ENCODE measurements at places on chromosomes 2 and 18.
A peak's percentile ranks its signal among the peaks of the same experiment; 100 is the strongest.

DNA sequence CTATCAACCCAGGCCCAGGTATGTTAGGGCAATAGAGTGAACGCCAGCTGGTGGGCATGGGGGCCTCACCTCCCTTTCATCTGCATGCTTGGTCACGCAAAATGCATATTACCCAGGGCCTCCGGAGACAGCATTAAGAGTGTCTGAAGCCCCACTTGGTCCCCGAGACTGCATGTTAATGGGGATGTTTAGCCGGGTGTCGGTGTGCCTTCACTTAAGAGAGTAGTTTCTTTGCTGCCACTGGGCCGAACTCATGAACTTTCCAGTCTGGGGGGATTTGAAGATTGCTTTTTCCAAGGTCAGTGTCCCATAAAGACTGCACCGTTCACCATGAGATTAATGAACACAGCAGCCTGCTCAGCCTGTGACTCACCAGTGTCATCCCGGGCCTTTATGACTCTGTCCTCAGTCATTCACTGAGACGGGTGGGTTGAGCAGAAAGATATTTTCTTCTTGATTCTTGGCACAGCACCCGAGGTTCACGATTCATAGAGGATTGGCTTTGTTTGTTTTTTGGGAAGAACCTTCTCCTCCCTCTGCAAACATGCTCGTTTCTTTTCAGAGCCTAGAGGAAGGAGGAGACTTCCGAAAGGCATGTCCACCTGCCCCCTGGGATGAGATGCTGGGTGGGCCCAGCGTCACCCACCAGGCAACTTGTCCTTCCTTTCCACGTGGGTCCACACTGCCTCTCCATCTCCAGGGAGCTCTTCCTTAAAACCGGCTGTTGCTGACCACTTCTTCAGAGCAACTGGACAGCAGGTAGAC, 199.1 kb downstream of the GLI2 start:
- DNase-seq: no peak

DNA sequence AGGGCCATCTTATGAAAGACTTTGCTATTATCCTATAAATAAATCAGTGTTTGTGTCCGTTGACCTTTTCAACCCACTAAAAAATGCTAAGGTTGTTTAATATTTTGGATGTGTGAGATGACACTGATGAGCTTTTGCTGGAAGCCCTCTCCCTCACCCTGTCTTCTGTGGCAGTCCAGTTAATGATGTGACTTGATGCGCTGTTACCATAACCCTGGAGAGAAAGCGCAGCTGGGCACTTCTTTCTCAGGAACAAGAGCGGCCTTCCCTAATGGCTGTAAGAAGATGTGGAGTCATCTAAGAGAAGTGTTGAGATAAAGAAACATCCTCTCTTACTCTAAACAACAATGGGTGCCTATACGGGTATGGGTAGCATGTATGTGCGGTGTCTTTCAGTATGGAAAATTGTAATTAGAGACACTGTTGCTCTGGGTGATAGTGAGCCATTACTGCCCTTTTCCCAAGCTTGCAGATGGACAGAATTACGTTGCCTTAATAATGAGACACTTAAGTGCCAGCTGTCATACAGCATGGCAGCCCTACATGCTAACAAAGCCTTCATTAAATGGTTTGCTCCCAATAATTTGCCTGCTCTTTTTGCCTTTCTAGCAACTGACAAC, 165.6 kb upstream of the NABP1 start:
- DNase-seq: no peak

- no peak for DNase-seq
Measured at GRCh38 chr18:53686965-53687364, 537.5 kb downstream of the MBD2 start.

DNA sequence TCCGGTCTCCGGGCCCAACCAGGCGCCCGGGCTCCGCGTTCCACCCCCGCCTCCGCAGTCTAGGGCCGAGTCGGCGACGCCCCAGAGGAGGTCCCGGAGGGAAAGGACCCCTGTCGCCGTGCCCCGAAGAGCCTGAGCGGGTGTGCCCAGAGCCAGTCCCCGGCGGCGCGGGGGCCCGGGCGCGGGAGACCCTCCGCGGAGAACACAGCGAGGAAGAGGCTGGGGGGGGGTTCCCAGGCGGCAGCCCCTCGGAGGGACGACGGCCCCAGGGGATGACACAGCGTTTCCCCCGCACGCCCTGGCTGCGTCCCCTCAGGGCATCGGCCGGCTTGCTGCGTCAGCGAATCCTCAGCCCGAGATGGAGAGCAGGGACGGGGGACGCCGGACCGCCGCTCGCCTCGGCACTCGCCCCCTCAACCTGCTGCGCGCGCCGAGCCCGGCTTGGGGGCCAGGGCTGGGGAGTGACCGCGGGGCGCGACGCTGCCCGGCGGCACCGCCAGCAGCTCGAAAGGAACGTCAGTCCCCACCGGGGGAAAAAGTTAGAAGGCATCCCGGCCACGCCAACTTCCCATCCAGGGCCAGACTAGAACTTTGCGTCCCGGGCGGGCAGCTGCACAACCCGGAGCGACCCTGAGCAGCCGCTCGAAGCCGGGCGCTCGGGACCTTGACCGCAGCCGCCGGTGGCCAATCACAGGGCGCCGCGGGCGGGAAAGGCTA, 711 bp downstream of the SFXN5 start:
- peak; percentile 11 for DNase-seq

- no peak for DNase-seq
Measured at GRCh38 chr2:23940718-23941620, 706 bp downstream of the UBXN2A start.

DNA sequence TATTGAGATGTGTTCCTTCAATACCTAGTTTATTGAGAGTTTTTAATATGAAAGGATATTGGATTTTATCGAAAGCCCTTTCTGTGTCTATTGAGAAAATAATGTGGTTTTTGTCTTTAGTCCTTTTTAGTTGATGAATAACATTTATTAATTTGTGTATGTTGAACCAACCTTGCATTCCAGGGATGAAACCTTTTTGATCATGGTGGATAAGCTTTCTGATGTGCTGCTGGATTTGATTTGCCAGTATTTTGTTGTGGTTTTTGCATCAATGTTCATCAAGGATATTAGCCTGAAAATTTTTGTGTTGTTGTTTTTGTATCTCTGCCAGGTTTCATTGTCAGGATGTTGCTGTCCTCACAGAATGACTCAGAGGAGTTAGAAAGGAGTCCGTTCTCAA, 1710.4 kb downstream of the SUCLG1 start:
- DNase-seq: no peak

- DNase-seq: no peak
Measured at GRCh38 chr2:216181351-216181750, 72.2 kb downstream of the XRCC5 start.

DNA sequence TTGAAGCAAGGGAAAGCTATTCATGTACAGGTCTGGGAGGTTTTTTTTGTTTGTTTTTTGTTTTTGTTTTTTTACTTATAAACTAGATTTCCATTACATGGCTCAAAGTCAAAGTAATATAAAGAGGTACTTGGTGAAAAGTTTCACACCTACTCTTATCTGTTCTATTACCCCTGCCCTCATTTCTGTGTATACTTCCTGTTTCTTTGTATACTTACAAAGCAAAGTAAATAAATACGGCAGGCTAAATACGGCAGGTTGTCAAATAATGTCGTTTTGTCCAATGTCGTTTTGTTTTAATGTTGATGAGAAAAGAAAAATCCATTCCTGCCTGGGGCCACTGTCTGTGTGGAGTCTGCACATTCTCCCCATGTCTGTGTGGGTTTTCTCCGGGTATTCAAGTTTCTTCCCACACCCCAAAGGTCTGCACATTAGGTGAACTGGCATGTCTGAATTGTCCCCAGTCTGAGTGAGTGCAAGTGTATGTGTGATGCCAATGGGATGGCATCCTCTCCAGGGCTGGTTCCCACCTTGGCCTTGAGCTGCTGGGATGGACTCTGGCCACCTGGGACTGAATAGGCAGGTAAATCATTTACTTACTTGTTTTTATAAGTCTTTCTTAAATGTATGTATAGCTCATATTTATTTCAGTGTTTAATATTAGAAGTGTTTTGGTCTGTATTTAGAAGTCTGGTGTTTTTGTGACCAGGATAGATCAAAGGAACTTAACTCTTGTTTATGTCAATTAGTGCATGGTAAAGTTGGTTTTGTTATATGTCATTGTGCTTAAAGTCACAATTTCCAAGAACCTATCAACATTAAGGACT, 13.4 kb downstream of the STAMBP start:
- no peak for DNase-seq
